GM23338 (cell line): ENCODE measurements at places on chromosomes 5 and 9. TPM values are rescaled to one million over a fixed set of nuclear protein-coding genes. Genes with fewer than 3 reads are reported as not detected.

Gene FCN1
- total RNA-seq, result not detected in 2 replicates

GRCh38 chr5:10793785-10794184, 32.8 kb upstream of the DAP start:
- no peaks in the 10 kb centered on the region for H3K27me3 ChIP-seq
- no peak overlapping the region for H3K27ac ChIP-seq
- DNase-seq, result no peak

GRCh38 chr5:65722575-65723403, 784 bp downstream of the NLN start:
- H3K27ac ChIP-seq, result peak overlapping the region; percentile 97
- H3K4me1 ChIP-seq, result peaks cover 29% of the 10 kb centered on the region
- peak overlapping the region; percentile 89 for H3K4me3 ChIP-seq
- peak; percentile 74 for DNase-seq

Gene MVB12B
- 4.0 and 6.6 TPM in 2 replicates for total RNA-seq

DNA sequence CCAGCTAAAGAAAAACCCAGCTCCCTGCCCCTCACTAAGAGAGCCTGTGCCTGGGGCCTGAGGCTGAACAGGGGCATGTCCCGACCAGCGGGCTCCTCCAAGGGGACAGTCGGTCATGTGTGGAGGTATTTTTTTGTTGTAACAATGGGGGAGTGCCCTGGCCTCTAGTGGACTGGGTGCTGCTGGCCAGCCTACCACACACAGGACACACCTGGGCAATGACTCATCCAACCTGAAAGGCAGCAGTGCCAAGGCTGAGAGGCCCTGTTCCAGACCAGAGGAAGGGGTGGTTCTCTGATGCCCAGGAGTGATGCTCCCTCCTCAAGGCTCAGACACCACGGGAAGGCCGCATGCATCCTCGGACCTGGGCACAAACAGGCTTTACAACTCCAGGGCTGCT, 181.5 kb downstream of the OLFM1 start:
- H3K27ac ChIP-seq, result no peak overlapping the region
- H3K4me3 ChIP-seq, result no peak overlapping the region
- no peak for DNase-seq
- H3K4me1 ChIP-seq, result no peaks in the 10 kb centered on the region
- H3K27me3 ChIP-seq, result no peaks in the 10 kb centered on the region

Gene NDOR1
- total RNA-seq, result 25.4 and 38.1 TPM in 2 replicates

DNA sequence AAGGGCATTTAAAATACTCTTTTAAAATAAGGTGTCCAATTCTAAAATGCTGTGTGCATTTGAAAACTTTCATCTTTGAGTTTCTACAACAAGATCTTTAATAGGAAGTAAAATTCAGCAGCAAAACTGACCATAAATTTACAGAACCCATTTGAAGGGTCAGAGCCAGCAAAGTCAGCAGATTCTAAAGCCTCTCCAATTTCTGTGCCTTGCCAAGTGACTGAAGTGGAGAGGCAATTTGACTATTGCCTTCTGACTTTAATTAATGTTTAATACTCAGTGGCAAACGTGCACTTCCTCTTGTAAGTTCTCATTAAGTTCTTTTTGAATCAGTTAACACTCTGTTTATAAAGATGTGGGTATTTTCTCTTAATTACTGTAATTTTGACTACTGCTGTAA, 155.2 kb downstream of the BAAT start:
- no peaks in the 10 kb centered on the region for H3K36me3 ChIP-seq
- no peak overlapping the region for H3K4me3 ChIP-seq
- H3K27ac ChIP-seq, result no peak overlapping the region
- no peaks in the 10 kb centered on the region for H3K27me3 ChIP-seq

Gene GTF2H2
- total RNA-seq, result 43.6 and 52.1 TPM in 2 replicates

GRCh38 chr5:56561-57290, 35.2 kb upstream of the PLEKHG4B start:
- DNase-seq, result peak; percentile 90
- H3K27me3 ChIP-seq, result peaks cover 23% of the 10 kb centered on the region
- no peak overlapping the region for H3K4me3 ChIP-seq

DNA sequence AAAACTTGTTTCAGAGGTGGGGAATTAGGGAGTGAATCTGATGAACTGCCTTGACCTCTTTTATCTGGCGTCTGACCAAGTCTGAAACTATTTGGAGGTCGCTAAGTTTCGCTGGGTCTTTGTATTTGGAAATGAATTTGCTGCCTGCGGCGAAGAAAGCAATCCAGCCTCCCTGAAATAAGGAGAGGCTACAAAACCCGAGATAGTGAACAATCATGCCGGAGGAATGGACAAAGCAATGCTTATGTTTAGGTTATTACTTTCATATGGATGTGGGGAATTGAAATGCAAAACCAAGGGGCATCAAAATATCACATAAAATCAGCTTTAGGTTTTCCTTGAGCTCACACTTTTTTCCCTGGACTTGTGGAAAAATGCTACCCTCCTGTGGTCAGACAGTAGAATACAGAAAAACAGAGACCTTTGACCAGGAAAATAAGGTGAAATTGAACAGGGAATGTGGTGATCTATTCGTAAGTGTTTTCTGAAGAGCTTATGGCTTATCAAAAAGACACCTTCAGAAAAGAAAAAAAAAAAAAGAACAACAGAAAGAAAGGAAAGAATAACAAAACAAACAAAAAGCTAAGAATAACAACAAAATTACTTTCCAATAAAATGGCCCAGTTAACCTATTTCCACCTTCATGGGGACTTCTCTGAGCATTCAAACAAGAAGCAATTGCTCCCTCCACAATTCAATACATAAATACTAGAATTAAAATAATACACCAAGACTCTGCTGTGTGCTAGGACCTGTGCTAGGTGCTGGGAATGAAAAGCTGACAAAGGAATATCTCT, 68.6 kb upstream of the DPYSL3 start:
- H3K36me3 ChIP-seq, result no peaks in the 10 kb centered on the region
- no peaks in the 10 kb centered on the region for H3K27me3 ChIP-seq
- DNase-seq, result peak; percentile 82
- H3K4me1 ChIP-seq, result peaks cover 34% of the 10 kb centered on the region
- no peak overlapping the region for H3K4me3 ChIP-seq

DNA sequence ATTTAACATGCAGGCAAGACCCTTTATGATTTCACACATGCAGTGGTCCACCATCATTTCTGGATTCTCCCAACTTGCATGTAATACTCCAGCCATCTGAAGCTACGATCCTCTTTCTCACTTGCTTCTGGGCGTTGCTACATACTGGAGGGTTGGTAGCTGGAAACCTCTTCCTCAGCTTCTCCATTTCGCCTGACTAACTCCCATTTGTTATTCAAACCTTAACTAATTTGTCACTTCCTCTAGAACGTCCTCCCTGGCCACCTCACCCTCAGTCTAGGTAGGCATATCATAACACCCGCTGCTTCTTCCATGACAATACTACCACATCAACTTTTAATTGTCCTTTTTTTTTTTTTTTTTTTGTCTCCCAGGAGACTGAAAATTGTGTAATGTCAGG, 72.6 kb upstream of the EQTN start:
- peak overlapping the region; percentile 78 for H3K27ac ChIP-seq
- peak; percentile 28 for DNase-seq
- H3K36me3 ChIP-seq, result no peaks in the 10 kb centered on the region
- H3K4me3 ChIP-seq, result peak overlapping the region; percentile 39
- H3K27me3 ChIP-seq, result no peaks in the 10 kb centered on the region

DNA sequence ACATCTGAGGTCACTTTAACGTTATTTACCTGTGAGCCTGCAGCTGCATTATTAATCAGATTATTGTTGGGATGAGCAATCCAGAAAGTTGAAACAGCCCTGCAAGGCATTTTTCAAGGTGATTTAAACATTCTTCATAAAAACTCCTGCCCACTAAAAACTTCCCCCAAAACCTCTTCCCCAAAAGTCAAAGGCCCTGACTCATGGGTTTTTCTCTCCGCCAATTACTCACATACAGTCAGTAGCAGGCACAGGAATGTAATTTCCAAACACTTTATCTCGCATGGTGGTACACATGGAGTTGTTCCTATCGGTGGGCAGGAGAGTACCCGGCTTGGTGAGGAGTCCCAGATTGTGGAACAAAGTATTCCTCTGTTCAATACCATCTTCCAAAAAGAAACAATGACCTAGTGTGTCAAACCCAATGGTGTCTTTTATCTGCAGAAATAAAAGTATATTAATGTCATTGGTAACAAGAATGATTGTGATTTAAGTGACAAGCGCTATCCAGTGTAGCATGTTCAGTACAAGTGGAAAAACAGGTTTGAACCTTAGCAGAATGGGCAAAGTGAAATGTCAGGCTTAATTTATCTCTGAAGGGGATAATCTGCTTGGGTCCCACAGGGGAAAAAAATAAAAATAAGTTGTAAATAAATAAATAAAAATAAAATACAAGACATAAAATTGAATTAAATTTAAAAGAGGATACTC, 38.3 kb downstream of the CEMIP2 start:
- H3K27me3 ChIP-seq, result no peaks in the 10 kb centered on the region
- no peak overlapping the region for H3K4me3 ChIP-seq
- DNase-seq, result no peak
- no peaks in the 10 kb centered on the region; the same call in 1 of the 2 replicates for H3K4me1 ChIP-seq
- H3K36me3 ChIP-seq, result peaks cover 36% of the 10 kb centered on the region; the same call in 1 of the 2 replicates

DNA sequence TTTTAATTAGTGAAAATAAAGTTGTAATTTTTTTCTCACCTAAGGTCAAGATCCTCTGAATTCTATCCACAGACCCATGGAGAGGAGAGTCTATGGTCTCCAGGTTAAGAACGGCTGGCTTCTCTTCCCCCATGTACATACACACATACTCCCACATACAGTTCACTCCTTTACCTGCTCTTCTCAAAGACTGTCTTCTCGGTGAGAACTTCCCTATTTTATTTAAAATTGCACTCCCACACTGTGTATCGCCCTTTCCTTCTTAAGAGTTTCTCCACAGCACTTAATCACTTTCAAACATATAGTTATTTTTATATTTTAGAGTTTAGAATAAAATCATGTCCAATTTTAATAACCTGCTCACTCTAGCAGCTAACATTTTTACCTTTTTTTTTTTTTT, 3.6 kb upstream of the JADE2 start:
- no peak overlapping the region for H3K27ac ChIP-seq
- H3K4me3 ChIP-seq, result no peak overlapping the region
- DNase-seq, result no peak
- H3K27me3 ChIP-seq, result no peaks in the 10 kb centered on the region
- no peaks in the 10 kb centered on the region for H3K36me3 ChIP-seq

Gene DRD1
- 0.14 TPM in 1 of 2 replicates, not detected in the other for total RNA-seq

GRCh38 chr9:87869082-87869481, 13.6 kb upstream of the SPATA31E1 start:
- H3K27ac ChIP-seq, result no peak overlapping the region
- no peak overlapping the region for H3K4me3 ChIP-seq
- no peak for DNase-seq

Gene F12
- total RNA-seq, result 2.6 and 2.9 TPM in 2 replicates

DNA sequence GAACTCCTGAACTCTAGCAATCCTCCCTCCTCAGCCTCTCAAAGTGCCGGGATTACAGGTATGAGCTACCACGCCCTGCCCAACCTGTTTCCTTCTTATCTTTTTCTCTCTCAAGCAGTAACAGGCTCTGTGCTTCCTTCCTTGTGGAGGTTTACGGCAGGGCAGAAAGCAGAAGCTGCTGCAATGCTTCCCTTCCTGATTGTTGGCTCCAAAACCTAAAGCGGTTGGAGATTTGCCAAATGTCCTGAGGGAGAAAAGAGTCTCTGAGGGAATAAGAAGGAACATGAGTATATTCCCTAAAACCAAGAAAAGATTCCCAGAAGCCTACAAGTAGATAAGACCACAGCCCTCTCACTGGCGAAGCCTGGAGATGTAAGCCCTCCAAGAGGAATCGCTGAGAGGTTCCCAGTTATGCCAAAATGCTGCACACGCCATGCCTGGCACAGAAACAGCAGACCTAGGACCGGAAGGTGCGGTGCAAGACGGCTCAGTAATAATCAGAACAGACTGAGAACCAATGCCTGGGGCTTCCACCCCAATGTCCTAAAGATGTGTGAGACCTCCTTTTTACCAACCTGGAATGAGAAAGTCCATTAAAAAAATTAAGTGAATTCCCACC, 73.2 kb downstream of the APTX start:
- DNase-seq, result no peak
- no peak overlapping the region for H3K4me3 ChIP-seq
- H3K4me1 ChIP-seq, result peaks cover 11% of the 10 kb centered on the region
- no peaks in the 10 kb centered on the region for H3K36me3 ChIP-seq
- H3K27ac ChIP-seq, result no peak overlapping the region

GRCh38 chr9:128190013-128190412, 1.4 kb downstream of the CIZ1 start:
- DNase-seq, result no peak
- H3K27me3 ChIP-seq, result peaks cover 6% of the 10 kb centered on the region; the same call in 1 of the 2 replicates
- 0 out of 2 replicates have a peak, but pooled peaks cover 6% of the 10 kb centered on the region for H3K36me3 ChIP-seq
- H3K27ac ChIP-seq, result no peak overlapping the region
- H3K4me1 ChIP-seq, result no peaks in the 10 kb centered on the region

DNA sequence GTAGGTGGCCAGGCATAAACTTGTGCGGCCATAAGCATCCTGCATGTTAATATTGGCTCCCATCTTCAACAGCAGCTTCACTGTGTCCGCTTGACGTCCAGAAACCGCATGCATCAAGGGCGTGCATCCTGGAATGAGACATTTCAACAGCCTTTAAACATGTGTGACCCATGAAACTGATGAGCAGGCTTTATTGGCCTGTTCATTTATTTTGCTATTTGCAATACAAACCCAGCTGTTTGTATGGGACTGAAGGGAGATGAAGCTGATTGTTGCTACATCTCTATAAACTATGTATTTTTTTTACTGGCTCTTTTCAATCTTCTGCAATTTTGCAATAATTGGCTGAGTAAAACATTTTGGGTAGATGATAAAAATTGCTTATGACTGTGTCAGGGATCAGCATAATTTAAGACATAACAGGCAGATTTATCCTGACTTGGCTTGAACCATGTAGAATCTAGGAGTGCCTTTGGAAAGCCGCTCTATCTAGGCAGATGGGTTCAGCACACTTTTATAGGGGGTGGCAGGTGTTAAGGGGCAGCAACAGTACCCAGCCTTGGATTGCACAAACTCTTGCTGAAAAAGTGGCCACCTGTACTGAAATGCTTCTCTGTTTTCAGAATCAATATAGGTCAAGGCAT, 56.9 kb downstream of the ANKRD55 start:
- H3K36me3 ChIP-seq, result no peaks in the 10 kb centered on the region
- H3K4me3 ChIP-seq, result no peak overlapping the region
- no peak overlapping the region for H3K27ac ChIP-seq
- H3K27me3 ChIP-seq, result no peaks in the 10 kb centered on the region

- H3K36me3 ChIP-seq, result no peaks in the 10 kb centered on the region; the same call in 1 of the 2 replicates
- no peak overlapping the region for H3K4me3 ChIP-seq
- H3K27ac ChIP-seq, result 0 out of 2 replicates have a peak overlapping the region, but pooled peaks have one; percentile 11
- no peak for DNase-seq
- H3K4me1 ChIP-seq, result no peaks in the 10 kb centered on the region
- H3K27me3 ChIP-seq, result no peaks in the 10 kb centered on the region
Measured at GRCh38 chr5:147966829-147967228, 60.5 kb upstream of the C5orf46 start.

- H3K4me3 ChIP-seq, result no peak overlapping the region
- no peaks in the 10 kb centered on the region for H3K4me1 ChIP-seq
- H3K27ac ChIP-seq, result no peak overlapping the region
- H3K27me3 ChIP-seq, result no peaks in the 10 kb centered on the region
- H3K36me3 ChIP-seq, result no peaks in the 10 kb centered on the region
Measured at GRCh38 chr5:5005353-5005752, 134.8 kb upstream of the ADAMTS16 start.

Gene IL7R
- total RNA-seq, result not detected in 2 replicates
